Sigmoid colon (tissue), 7 donors: ENCODE measurements at places on chromosomes 3 and 15. TPM values are rescaled to one million over a fixed set of nuclear protein-coding genes. Genes with fewer than 3 reads are reported as not detected.

Gene CLDN16
- total RNA-seq, result not detected

Gene GOLGA8G
- not detected for total RNA-seq

GRCh38 chr3:49276475-49277382, at the start of gene C3orf62:
Gene C3orf62, minus strand, starts transcription at chr3:49277232. Its CDS starts 360 bp downstream, at chr3:49276872.
- H3K36me3 ChIP-seq, result no peaks in the 10 kb centered on the region
- peak; percentile 96 for DNase-seq
- H3K27ac ChIP-seq, result peak within 1 kb of the TSS; percentile 95
- H3K27me3 ChIP-seq, result no peaks in the 10 kb centered on the region
- H3K4me3 ChIP-seq, result peak within 1 kb of the TSS; percentile 57
- peaks cover 25% of the 10 kb centered on the region for H3K4me1 ChIP-seq

Gene FSD2
- total RNA-seq, result not detected

GRCh38 chr3:22308871-22309270, 557.9 kb upstream of the ZNF385D start:
- H3K36me3 ChIP-seq, result no peaks in the 10 kb centered on the region
- H3K27me3 ChIP-seq, result no peaks in the 10 kb centered on the region
- H3K4me1 ChIP-seq, result no peaks in the 10 kb centered on the region
- H3K4me3 ChIP-seq, result no peak overlapping the region

Gene HTD2
- 20.8 TPM for total RNA-seq

DNA sequence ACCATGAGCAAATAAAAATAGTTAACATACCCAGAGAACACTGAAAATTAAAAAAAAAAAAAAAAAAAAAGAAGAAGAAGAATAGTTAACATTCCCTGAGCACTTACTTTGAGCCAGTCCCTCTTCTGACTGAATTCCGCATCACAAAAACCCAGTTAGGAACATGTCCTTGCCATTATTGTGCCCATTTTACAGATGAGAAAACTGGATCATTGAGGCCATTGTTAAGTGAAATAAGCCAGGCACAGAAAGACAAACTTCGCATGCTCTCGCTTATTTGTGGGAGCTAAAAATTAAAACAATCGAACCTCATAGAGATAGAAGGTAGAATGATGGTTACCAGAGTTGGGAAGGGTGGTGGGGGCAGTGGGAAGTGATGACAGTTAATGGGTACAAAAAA, 119.5 kb downstream of the FGF12 start:
- H3K4me1 ChIP-seq, result no peaks in the 10 kb centered on the region
- H3K36me3 ChIP-seq, result no peaks in the 10 kb centered on the region
- no peak overlapping the region for H3K4me3 ChIP-seq
- no peak overlapping the region for H3K27ac ChIP-seq
- H3K27me3 ChIP-seq, result no peaks in the 10 kb centered on the region
- DNase-seq, result no peak

- no peak within 1 kb of the TSS for H3K4me3 ChIP-seq
- peak; percentile 92 for DNase-seq
- H3K27ac ChIP-seq, result peak within 1 kb of the TSS; percentile 92
- H3K36me3 ChIP-seq, result no peaks in the 10 kb centered on the region
Measured at GRCh38 chr3:57060089-57060821, at the start of gene SPATA12. Gene SPATA12, plus strand, starts transcription at chr3:57060664. Its CDS starts 13,031 bp downstream, at chr3:57073695.
